ENCODE measurements at places on chromosomes 4 and X.

DNA sequence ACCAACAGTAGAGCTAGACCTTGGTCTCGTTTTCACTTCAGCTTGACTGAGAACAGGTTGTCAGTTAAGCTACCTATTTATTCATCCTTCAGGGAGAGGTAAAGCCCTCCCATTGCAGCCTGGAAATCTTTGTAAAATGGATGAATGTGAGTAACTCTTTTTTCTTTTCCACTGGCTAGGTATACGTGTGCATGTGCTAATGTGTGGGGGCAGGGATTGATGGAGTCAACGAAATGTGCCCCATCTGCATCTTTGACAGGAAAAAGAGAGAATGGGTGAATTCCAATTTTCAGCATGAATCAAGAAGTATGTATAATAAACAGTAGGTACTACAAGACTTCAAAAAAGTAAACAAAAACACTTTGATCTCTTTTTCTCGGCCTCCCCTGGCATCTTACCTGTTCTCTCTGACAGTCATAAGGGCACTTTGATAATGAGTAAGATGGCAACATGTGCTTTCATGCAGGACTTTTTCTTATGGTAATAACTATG is at the start of gene IL21:
Gene IL21, minus strand, starts transcription at position 51 of the 492 bp plus-strand sequence. CDS start 55 bp downstream, outside the sequence.
- no peak for DNase-seq

DNA sequence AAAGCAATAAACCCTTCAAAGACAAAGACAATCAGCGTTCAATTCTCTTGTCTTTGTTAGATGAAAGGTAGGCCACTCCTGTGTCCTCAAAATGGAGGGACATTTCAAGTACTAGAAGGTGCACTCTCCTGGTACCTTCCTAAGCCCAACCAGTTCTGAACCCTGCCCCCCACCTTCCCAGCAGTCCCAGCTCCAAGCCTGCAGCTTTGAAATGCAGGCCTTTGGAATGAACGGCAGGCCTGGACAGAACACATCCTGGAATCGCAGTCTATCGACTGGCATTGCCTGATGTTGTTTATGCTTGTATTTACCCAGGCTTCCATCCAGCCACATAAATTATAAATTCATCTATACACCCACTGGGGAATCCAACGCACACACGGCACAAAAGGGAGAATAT is 47.4 kb downstream of the RASGEF1B start:
- DNase-seq, result no peak

- no peak for DNase-seq
Measured at GRCh38 chrX:154013614-154014360, 5.9 kb downstream of the IRAK1 start.

DNA sequence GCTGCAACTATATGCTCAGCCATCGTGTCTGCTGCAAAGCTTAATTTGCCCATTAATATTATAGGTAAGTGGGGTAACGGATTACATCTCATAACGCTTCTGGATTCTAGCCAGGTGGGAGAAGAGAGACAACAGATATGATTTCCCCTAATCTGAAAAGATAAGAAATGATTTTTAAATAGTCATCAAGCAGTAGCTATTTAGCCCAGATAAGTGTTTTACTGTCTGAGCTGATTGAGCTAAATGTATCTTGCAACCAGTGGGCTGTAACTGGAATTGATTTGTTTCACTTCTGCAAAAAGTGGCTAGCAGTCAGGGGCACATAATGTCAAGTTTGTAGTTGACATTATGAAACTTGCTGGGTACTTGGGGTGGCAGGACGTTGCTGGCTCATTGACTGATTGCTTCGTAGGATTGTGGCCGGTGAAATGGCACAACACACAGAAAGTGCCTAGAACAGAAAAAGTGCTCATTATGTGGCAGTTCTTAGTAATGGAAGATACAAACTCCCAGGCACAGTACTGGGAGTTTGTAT is 18.5 kb downstream of the LAP3 start:
- no peak for DNase-seq

DNA sequence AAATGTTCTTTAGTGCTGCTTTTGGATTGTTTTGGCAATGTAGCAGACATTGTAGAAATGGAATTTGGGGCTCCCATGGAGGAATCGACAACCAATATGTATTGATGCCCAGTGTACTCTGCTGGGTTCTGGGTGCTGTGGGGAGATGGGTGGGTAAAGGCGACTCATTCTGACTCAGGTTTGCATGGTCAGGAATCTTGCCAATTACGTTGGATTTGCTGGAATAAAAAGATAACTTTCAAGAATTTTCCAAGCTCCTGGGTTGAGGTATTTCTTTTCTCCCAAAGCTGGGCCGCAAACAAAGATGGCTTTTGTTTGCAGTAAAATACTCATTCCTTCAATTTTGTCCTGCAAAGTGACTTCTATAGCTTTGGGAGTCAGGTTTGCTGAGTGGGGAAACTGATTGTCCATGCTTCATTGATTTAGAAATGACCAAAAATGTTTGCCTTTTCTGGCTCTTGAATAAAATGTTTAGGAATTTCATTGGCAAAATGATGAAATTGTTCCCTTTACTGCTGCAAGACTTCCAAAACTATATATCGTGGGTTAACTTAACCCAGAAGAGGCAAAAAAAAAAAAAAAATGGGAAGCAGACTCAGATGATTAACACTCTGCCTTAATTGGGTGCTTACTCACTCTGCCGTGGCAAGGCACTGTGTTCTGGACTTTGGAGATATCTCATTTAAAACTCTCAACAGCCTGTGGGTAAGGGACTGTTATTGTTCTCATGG is 57.0 kb downstream of the RTL9 start:
- DNase-seq, result no peak

DNA sequence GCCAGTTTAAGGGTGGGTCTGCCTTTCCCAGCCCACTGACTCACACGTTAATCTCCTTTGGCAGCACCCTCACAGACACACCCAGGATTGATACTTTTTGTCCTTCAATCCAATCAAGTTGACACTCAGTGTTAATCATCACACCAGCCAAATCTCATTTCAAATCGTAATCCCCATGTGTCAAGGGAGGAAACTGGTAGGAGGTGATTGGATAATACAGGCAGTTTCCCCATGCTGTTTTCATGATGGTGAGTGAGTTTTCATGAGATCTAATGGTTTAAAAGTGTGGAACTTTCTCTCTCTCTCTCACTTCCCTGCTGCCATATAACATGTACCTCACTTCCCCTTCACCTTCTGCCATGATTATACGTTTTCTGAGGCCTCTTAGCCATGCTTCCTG is 647.2 kb upstream of the FRG1 start:
- no peak for DNase-seq

- DNase-seq, result no peak
Measured at GRCh38 chr4:137307806-137308205, 224.5 kb downstream of the PCDH18 start.

DNA sequence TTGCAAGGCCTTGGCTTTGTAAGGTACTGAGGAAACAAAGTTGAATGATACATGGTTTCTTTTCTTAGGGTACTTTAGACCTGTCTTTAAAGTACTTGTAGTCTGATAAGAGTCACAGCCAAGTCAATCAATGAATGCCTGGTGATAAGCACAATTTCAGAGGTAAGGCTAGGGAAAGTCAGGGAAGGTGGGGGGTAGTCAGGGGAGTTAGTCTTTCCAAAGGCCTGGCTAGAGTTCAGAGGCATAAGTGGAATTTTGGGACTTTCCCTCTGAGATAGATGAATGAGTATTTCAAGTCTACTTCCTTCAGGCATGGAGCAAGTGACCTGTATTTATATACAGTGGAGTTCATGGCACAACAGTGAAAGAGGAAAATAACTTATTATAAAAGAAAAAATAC is 78.3 kb downstream of the SLC4A4 start:
- DNase-seq, result no peak

GRCh38 chr4:157080605-157081004 is 4.7 kb downstream of the GLRB start:
- no peak for DNase-seq

- DNase-seq, result no peak
Measured at GRCh38 chrX:53263597-53264094, 17.7 kb downstream of the IQSEC2 start.

- no peak for DNase-seq
Measured at GRCh38 chrX:1294301-1295067, 25.9 kb downstream of the CSF2RA start.

- DNase-seq, result no peak
Measured at GRCh38 chrX:140177821-140178220, 212.5 kb upstream of the CXorf66 start.

DNA sequence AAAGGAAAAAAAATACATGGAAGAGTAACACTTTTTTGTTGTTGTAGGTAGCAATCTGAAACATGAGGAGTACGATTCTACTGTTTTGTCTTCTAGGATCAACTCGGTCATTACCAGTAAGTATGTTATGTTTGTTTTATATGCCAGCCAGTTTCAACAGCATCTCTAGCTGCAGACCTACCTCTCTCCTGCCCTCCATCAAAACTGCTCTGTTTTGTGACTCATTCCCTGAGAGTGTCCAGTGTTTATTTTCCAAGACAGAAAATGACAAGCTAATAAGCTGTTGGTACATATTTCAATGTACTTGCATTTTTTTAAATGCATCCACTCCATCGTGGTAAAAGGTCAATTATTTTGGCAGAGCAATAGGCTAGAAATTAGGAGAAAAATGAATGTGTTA is 347 bp downstream of the AMTN start:
- DNase-seq, result no peak

DNA sequence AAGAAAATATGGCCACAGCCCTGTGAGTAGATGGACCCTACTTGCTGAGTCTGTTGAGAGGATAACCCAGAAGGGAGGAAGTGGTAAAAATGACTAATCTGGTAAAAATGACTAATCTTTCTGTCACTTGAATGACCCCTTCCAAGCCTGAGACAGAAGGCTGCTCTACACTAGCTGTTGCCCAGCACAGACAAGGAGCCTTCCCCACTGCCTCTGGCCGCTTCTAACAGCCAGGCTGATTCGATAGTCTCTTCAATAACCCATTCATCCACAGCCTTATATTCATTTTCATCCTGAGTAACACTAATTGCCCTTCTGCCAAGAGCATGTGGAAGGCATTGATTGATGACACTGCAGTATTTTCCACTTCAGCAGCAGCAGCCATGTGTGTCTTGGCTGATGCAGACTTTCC is 18.4 kb downstream of the MAGEB17 start:
- DNase-seq, result no peak

- no peak for DNase-seq
Measured at GRCh38 chrX:78130396-78130795, 9.1 kb downstream of the TAF9B start.

DNA sequence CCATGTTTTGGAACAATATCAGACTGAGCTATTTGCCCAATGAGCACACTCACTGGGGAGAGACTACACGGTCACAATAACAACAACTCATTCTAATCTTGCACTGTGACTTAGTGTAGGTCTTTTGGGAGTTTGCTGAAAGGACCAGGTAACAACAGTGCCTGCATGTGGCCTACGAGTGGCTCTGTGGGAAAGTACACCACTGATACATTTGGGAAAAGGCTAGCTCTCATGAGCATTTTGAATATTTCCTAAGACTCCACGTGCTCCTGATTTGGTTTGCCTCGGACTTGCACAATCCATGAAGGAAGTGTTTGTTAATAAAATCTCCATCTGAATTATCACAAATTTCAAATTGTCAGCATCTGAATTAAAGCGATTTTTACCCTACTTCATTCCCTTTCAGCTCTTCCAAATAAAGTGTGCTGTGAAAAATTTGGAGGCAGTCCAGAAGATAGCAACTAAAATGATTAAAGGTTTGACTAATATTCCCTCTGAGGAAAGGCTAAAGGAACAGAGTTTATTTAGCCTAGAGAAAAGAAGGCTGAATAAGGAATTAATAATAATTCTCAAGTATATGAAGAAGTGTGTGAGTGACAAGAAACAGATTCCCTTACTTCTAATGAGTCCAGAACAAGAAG is 406.4 kb downstream of the PPARGC1A start:
- DNase-seq, result no peak

GRCh38 chr4:40736910-40737309 is 12.8 kb upstream of the NSUN7 start:
- DNase-seq, result no peak

GRCh38 chr4:31391976-31392375 is 671.8 kb downstream of the PCDH7 start:
- DNase-seq, result no peak

- DNase-seq, result no peak
Measured at GRCh38 chrX:97389761-97390192, 506.1 kb downstream of the RPA4 start.

- no peak for DNase-seq
Measured at GRCh38 chrX:153596981-153597750, 1.8 kb downstream of the CCNQ start.

DNA sequence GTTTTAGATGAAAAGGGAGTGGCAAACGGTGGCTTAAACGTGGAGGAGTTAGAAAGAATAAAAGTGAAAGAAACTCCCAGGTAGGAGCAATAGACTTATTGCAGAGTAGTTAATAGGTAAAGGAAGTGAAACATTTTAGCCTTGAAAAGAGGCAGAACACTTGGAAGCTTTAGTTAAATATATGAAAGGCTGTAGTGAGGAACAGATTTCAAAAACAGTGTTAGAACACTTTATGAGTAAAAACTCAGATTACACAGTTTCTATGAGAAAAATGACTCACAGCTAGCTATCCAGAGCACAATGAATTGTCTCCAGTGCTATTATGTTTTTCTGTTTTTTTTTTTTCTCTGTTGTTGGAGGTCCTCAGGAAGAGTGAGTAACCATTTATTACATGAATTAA is 45.8 kb downstream of the TACR3 start:
- no peak for DNase-seq

- DNase-seq, result no peak
Measured at GRCh38 chr4:112938461-112939058, 110.9 kb upstream of the ANK2 start.

DNA sequence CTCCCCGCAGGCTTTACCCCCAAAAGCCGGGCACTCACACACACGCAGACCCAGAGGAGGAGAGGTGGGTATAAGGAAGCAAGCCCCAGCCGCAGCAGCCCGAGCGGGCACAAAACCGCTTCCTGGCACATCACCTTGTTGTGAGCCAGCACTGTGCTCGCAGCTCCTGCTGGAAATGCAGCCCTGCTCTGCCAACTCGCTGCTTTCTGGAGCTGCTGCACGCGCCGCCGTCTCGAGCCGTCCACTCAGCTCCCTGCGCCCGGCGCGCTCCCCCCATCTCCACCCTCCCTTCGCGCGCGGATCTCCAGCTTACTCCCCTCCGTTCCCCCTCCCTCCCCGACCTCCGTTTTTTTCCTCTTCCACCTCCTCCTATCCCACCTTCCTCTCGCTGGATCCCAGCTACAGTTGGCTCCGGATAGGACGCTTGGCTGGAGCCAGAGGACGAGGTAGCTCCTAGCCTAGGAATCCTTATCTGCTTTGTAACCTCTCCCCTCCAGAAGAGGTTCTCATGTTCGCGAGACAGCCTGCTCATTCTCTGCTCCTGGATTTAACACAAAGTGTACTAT is at the start of gene SPOCK3:
Gene SPOCK3, minus strand, starts transcription at position 179 of the 566 bp plus-strand sequence.
- DNase-seq, result no peak

- no peak for DNase-seq
Measured at GRCh38 chr4:76434901-76435527, at the start of gene SHROOM3. SHROOM3 (plus strand) TSS chr4:76435229; CDS start chr4:76436053, 824 bp downstream.

- no peak for DNase-seq
Measured at GRCh38 chr4:121656269-121656641, 40.5 kb downstream of the ANXA5 start.

- no peak for DNase-seq
Measured at GRCh38 chrX:11764602-11765067, 6.6 kb downstream of the MSL3 start.

- no peak for DNase-seq
Measured at GRCh38 chr4:15065516-15065915, 63.2 kb downstream of the CPEB2 start.

- no peak for DNase-seq
Measured at GRCh38 chr4:1198098-1198844, 25.9 kb upstream of the SPON2 start.

- no peak for DNase-seq
Measured at GRCh38 chr4:76354517-76355473, 48.3 kb downstream of the STBD1 start.

Measured in NCI-H187 treated with DMSO at 0.1 percent for 48 hours (cell line).